Activated T-cell treated with anti-CD3 and anti-CD28 coated beads, Interleukin-2, amount 50 U/mL, for 1 hour (primary cell): ENCODE measurements at places on chromosomes 2 and 18.

DNA sequence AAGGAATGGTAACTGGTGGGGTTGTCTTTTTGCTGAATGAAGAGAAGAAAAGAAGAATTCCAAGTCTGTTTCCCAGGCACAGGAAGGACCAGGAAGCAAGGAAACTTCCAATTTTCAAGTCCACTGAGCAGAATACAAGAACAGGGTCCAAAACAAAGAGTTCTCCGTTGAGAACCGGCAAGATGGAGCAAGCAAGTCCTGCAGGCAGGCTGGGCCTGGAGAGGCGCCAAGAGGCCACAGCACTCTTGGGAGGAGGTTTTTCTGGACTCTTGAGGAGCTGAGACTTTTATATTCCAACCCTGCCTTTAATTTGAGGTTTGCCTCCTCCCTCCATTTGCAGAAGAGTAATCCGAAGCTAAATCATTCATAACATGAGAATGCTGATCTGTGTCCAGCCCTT is 224.5 kb downstream of the IKZF2 start:
- no peak for DNase-seq

- no peak for DNase-seq
Measured at GRCh38 chr2:3654011-3654410, 4.0 kb upstream of the ALLC start.

DNA sequence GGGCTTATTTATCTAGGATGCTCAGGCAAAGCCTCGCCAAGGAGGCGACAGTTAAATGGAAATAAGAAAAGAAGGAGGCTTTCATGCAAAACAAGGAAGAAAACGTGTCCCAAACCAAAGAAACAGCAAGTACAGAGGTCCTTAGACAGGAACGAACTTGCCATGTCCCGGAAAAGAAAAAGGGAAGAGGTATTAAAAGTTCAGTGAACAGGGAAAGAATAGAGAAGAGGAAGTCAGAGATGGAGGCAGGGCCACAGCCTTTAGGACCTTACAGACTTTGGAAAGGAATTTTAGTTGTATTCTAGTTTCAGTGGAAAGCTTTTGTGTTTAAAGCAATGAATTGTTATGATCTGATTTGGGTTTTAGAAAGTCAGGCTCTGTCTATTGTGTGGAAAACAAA is 22.1 kb downstream of the IKZF2 start:
- DNase-seq: no peak

- DNase-seq: no peak
Measured at GRCh38 chr2:229176136-229176535, 95.0 kb downstream of the PID1 start.

DNA sequence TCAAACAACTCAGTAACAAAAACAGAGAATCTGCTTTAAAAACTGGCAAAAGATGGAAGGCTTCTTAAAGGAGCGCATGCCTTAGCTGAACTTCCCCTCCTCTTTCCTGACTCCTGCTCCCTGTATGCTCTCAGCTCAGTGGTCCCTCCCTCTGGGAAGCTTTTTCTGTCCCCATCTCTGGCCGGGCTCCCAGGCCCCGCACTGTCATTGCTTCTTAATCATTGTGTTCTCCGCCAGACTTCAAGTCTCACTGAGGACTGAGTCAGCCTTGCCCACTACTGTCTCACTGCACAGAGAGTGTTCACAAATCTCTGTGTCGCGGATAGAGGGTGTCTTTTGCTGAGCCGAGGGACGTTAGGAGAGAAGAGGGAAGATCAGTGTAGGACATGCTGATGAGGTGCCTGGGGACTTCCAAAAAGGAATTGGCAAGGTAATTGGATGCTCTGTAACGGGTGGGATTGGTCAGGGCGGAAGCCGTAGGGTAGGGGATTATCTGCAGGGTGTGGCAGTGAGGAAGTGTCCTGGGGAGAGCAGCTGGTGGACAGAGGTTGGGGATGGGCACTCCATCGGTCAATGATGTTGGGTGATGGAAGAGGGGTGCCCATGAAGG is 16.2 kb downstream of the TOGARAM2 start:
- no peak for DNase-seq

DNA sequence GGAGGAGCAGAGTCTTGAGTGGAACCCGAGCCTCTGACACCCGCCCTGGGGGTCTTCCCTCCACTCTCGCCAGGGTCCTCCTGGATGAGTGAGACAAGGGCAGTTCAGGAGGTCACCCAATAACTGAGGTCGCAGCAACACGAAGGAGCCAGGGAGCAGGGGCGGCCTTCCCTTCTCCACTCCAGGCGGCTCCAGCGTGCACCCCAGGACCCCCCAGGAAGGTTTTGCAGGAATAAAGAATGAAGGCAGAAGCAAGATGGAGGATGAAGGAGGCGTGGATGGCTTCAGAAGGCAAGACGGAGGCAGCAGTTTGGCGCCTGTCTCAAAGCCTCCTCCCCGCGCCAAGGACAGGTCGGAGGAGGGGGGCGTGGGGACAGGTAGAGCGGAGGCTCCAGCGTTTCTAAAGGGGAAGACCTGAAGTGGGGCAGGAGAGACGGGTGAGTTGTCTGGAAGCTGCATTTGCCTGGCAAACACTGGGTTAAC is 579 bp upstream of the ITM2C start:
- no peak for DNase-seq

- peak; percentile 20 for DNase-seq
Measured at GRCh38 chr2:22355816-22356433, 1029.1 kb upstream of the KLHL29 start.

DNA sequence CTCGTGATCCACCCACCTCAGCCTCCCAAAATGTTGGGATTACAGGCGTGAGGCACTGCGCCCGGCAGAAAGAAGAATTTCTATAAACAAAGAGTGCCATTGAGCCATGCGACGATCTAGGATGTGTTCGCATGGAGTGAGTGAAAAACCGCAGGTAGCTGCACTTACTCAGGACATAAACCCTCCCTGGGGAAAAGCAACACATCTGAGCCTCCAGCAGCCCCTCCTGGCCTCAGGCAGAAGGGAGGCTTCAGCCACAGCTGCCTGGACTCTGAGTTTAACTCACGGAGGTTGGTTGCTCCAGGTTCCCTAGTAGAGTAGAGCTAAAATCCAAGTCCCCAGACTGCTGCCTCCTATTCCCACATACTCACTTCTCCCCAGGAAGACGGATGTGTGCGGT is 11.3 kb upstream of the STK25 start:
- DNase-seq: no peak

DNA sequence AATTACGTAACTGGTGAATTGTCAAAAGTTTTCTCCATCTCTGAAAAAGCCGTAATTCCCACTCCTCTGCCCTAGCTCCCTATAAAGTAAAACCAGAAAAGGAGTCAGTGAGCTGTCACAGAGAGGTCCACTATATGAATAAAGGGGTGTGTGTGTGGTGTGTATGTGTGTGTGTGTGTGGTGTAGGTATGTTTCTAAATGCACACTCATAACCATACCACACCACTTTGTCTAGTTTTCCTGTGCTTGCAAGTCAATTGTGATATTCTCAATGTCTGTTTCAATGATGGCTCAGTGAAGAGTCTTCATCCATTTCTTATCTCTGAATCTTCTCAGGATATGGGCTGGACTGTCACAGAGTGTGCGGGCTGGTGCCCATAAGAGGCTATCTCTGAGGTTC is 54.8 kb upstream of the CCDC68 start:
- DNase-seq: no peak

DNA sequence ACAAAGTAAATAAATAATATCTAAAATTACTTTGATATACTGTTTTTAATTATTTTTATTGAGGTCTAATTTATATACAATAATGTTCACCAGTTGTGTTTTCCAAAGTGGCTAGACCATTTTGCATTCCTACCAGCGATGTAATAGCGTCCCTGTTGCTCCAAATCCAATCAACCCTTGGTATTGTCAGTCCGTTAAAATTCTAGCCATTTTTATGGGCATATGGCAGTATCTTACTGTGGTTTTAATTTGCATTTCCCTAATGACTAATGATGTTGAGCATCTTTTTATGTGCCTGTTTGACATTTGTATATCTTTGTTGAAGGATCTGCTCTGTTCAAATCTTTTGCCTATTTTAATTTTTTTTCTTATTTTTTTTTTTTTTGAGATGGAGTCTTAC is 185.0 kb downstream of the PRPF40A start:
- no peak for DNase-seq

DNA sequence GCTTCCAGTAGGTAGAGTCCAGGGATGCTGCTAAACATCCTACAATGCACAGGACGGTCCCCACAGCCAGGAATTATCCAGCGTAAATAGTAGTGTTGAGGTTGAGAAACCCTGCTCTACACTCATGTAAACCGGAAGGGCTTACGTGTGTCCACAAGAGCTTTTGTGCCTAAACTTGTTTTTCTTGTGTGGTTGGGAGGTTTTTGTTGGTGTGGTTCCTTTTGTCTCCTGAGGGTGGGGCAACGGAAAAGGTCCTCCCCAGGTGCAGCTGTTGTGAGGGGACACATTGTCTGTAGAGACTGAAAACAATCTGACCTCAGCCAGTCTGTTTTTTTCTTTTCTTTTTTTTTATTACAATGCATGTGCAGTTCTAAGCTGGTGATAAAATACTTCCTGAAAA is 72.7 kb upstream of the MGAT5 start:
- DNase-seq: peak; percentile 45

DNA sequence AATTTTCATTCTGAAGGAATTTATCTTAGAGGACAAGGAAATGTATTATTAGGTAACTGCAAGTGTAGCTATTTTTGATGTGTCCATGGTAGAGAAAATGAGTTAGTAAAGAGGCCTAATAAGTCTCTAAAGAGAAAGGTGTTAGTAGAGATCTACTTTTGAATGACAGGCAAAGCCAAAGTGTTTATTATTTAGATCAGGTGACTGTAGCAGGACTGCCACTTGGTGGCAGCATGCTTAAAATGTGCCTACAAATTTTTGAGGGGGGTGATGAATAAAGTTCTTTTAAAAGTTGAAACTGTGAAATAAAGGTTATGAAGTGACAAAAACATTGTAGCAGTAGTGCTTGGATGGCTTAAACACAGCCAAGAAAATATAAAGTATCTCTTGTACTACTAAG is 421.5 kb upstream of the MEIS1 start:
- no peak for DNase-seq

DNA sequence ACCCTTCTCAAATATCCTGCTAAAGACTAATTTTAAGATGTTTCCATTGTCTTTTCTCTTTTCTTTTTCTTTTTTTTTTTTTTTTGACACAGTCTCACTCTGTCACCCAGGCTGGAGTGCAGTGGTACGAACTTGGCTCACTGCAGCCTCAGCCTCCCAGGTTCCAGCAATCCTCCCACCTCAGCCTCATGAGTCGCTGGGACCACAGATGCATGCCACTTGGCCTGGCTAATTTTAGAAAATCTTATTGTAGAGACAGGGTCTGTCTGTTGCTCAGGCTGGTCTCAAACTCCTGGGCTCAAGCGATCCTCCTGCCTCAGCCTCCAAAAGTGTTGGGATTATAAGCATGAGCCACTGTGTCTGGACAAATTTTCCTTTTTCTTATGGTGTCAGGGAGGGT is 167.5 kb downstream of the MCFD2 start:
- no peak for DNase-seq

DNA sequence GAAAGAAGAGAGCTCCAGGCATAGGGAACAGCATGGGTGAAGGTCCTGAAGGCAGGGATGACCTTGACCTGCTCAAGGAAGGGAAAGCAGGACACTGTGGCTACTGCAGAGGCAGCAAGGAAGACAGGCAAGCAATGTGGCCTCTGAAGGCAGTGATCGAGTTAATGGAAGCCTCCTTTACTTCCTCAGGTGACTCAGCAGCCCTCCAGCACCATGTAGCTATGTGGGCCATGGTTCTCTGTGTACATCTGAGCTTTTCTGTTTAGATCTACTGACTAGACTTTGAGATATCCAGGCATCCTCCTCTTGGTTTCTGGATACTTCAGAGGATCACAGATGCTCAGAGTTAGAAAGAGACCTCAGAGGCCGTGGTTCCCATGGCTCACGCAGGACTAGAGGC is 107.3 kb upstream of the PID1 start:
- DNase-seq: no peak

GRCh38 chr2:54894467-54894866 is 155.8 kb downstream of the RTN4 start:
- no peak for DNase-seq

GRCh38 chr18:68083131-68083530 is 566.6 kb upstream of the DSEL start:
- no peak for DNase-seq

DNA sequence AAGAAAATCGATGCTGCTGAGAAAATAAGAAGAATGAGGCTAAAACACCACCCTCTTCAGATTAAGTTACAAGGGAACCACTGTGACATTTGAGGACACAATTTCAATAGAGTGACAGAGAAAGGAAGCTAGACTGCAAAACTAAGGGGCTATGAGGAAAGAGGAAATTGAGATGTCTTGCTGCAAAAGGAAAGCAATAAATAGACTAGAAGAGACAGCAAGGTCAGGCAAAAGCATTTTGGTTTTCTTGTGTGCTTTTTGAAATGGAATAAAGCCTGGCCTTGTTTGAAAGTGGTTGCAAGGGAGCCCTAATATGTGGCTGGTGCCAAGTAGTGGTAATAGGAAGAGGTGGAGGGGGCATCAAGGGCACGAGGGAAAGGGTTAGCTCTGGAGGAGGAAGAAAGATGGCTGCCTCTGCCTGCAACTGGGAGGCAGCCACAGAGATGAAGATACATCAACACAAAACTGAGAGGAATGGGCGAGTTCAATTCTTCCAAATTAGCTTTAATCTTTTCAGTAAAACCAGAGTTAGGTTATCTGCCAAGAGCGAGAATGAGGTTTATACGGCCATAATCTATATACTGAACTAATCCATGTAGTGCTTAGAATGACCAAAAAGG is 1.2 kb upstream of the MRO start:
- DNase-seq: no peak

DNA sequence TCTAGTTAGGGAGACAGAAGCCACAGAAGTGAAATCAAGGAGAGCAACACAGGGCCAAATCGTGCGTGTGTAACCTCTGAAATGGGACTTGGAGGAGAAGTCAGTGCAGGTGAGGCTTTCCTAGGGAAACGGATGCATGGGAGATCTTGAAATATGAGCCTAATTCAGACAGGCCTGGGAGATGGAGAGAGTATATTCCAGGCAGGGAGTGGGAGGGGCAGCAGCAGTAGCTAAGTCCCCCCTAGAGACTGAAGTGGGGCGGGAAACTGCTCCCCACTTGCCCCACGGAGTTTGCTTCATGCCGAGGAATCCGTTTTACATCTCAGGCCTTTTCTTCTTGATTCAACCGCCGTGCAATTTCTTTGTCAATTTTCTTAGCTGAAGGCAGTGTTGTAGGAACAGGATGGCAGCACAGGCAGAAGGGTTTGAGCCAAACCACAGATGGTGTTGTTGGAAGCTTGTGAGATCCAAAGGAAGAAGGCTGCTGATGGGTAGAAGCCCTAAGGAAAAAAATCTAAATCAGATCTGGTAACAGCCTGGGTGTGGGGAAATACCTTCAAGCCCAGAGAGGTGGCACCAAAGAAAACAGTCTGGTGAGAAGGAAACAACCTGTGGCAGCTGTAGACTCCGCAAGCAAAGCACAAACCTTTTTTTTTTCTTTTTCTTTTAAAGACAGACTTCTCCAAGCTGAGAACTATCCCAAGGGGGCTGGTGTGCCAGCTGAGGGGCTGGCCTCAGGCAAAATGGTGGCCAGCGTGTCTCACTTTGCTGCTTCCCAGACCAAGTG is 40.2 kb downstream of the EPAS1 start:
- no peak for DNase-seq

DNA sequence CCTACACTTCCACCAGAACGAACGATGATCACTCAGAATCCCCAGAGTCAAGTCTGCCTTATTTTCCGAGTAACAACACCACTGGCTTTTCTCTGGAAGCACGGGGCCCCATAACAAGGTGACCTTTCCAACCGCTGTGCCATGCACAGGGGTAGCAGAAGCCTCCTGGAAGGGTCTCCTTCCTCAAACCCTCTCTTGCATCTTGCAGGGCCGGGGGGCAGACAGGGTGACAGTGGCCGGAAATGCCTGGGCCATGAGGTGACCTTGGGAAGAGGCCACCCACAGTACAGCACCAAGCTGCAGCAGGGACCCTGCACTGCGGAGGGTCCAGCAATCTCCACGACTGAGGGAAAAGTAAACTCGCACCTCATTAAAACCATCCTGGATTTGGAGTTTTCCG is 108.5 kb downstream of the PXDN start:
- no peak for DNase-seq
